Bronchial epithelial cell (primary cell): ENCODE measurements at places on chromosomes 2 and 18. TPM values are rescaled to one million over a fixed set of nuclear protein-coding genes. Genes with fewer than 3 reads are reported as not detected.

- DNase-seq = no peak
Observed at GRCh38 chr18:9095297-9096006, 7.0 kb upstream of the NDUFV2 start.

DNA sequence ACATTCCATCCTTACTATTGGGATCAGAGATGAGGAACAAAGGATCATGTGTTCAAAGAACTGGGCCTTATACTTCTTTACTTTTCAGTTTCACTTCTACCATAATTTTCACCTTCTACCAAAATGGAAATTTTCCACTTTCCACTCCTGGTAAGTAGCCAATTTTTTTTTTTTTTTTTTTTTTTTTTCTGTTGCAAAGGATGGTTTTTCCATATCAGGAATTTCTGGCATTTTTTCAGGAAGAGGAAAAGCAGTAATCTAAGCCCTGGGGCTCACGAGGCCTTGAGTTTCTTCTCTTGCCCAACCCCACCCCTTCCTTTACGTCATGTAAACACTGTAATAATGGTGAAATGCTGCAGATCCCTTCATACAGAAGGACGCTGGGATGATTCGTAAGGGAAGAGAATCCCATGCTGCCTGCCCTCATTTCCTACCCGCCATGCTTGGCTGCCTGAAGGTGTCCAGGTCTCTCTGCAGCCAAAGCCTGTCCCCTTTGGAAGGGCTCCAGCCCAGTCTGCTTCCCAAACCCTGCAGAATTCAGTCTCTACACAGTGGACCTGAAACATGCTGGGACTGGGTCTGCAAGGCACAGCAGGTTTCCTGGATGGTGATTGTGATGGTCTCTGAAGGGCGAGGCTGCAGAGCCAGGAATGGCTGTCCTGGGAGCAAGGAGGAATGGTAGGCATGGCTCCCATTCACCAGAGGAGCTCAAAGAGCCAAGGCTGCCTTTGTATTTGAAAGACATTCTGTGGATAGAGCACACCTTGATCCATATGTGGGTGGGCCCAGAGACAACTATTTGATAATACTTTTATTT lies 57.0 kb downstream of the EFR3B start:
- peak; percentile 45 for DNase-seq

DNA sequence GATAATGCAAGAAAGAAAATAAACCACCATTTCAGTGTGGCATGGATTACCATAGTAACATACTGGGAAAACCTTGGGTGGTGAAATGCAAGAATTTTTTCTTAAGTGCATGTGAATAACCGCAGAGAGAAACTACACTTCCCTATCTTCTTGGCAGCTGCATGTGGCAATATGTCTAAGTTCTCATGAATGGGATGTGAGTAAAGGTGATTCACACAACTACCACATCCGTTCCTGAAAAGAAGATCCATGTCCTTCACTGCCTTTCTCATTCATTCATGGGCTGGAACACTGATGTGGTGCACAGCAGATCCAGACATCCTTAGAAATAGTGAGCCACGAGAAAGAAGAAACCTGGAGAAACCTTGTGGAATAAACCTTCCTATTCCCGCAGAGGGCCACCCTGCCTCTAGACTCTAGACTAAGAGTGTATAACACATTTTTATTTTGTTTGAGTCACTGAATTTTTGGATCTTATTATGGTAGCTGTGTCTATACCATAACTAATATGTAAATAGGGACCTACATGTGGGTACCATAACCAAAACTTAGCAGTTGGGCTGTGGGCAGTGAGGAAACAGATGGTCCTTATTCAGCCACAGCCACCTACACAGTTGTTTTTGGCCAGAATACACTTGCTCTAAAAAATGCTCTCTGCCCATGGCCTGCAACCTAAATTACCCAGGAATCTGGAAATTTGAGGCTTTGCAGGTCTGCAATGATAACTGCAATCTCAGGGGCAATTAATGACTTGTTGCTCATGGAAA lies 573.3 kb downstream of the LRP1B start:
- peak; percentile 98 for DNase-seq

The ABCG5 gene
- total RNA-seq = not detected in 2 replicates

The BMP10 gene
- not detected in 2 replicates for total RNA-seq

- no peak for DNase-seq
Observed at GRCh38 chr2:130372833-130373807, 17.3 kb downstream of the PTPN18 start.

DNA sequence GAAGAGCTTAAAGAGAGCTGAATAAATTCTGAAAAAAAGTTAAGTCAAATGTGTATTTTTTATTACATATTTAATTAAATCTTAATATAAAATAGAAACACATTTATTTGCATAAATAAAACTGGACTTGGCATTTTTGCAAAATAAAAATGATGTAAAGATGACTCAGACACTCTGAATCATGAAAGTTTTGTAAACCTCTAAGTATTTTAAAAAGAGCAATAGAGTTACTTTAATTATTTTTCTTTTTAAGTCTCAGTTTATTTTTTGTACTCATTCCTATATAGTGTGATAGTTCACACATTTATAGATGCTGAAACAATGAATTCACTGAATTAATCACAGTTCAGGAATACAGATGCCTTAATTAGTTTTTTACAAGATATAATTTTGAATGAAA lies 109.9 kb upstream of the DTNA start:
- peak; percentile 73 for DNase-seq

DNA sequence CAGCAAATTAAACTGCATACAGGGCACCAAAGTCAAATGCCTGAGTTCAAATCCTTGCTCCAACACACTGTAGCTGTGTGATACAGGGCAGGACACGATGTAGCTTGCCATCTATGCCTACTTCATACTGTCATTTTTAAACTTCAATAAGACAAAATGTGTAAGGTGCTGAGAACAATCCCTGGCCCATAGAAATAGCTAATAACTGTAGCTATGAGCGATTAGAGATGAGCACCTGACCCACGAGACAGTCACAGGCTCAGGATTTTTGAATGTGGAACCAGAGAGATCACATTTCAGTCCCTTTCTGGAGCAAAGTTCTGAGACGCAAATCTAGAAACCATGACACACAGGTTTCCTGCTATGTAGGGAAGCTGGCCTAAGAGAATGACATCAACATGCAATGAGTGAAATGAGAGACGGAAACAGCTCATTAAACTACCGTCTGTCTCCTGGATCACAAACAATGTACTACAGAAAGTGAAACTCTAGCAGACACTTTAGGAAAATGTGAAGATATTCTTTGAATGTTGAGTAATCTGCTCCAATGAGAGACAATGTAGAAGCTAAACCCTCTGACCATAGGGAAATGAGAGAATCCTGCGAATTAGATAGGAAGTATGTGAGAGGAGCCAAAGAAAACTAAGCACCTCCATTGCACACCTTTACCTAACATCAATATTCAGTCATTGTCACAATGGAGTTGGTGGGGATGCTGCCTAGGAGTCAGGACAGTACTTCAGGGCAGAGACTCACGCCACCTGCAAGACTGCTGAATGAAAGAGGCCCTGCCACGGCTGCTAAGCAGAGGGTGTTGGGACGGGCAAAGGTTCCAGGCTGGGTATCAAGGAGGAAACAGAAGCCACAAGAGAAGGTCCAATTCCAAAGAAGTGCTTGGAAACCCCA lies 25.5 kb downstream of the B4GALT6 start:
- no peak for DNase-seq

- peak; percentile 89 for DNase-seq
Observed at GRCh38 chr2:165636959-165637358, 157.1 kb downstream of the GALNT3 start.

The GPN1 gene
- total RNA-seq = 31.7 and 47.9 TPM in 2 replicates

The MAP3K19 gene
- total RNA-seq = not detected in 2 replicates

DNA sequence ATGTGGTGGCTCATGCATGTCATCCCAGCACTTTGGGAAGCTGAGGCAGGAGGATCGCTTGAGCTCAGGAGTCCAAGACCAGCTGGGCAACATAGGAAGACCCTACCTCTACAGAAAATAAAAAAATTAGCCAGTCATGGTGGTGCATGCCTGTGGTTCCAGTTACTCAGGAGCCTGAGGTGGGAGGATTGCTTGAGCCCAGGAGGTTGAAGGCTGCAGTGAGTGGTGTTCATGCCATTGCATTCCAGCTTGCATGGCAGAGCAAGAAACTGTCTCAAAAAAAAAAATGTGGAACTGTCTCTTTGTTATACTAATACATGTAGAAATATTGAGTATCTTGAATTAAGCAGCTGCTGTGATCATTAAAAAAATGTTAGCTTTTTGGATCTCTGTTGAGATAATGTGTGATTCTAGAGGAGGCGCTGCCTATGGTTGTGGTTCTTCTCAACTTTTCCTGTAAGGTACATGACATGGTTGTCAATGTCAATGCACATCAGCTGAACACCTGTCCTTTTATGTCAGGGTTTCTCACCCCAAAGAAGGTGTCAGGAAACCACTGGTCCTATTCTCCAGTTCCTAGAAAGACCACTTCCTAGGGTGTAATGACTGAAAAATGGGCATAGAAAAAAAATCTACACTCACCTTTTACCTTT lies 34.7 kb upstream of the IL1RL1 start:
- no peak for DNase-seq

DNA sequence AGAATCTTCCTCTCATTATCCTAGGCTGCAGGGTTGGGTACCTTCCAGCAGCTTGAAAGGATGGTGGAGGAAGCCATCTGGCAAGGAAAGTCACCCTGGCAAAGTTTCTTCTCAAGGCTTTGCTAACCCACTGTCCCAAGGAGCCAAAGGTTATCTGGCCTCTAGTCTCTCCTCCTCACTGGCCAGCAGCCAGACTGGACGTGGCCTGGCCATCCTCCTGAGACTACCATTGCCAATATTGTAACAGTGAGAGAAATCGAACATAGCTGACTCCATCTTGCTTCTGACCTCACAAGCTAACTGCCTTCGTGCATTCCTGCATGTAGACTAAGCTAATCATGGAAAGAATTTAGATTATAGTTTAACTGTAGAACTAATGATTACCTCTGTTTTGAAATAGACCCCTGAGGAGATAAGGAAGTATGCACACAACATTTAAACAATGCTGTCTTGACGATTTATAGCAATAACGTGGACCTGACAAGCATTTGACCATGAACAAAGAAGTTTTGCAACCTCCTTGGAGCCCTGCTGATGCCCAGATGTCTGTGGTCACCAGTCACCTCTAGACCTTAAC lies 7.8 kb upstream of the ANXA4 start:
- DNase-seq = no peak

DNA sequence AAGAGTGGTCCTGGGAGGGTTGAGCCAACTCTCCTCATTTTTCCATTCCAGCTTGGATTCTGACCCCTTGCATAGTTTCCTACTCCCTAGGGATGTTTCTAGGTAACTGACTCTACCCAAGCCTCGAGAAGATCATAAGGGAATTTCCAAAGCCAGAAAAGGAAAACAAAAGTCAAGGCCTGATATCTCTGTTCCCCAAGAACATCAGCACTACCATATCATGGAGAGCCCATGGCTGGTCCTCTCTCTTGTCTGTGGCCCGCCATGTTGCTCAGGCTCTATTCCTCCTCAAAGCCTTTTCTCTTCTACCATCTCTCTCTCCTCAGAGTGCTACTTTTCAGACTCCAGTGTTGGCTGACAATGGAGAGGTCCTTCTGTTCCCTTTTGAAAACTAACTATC lies 99.6 kb upstream of the KLF7 start:
- no peak for DNase-seq
